ENCODE measurements at places on chromosomes 6 and 20.
A peak's percentile ranks its signal among the peaks of the same experiment; 100 is the strongest.

- DNase-seq: peak; percentile 71
Observed at GRCh38 chr6:153947808-153948447, 91.1 kb upstream of the OPRM1 start.

GRCh38 chr20:19583532-19584175 lies 174.4 kb upstream of the RIN2 start:
- DNase-seq: peak; percentile 98

GRCh38 chr6:140052736-140053729 lies 678.6 kb upstream of the CITED2 start:
- DNase-seq: peak; percentile 49

GRCh38 chr6:151073146-151073545 lies 166.6 kb upstream of the AKAP12 start:
- DNase-seq: peak; percentile 26

Data from endodermal cell (in vitro differentiated cells).